B cell (primary cell): ENCODE measurements at places on chromosomes 7 and 10. TPM values are rescaled to one million over a fixed set of nuclear protein-coding genes. Genes with fewer than 3 reads are reported as not detected.

Gene LLCFC1
- total RNA-seq, result not detected in 2 replicates

Gene OR13A1
- 2.3 TPM in 2 replicates for total RNA-seq

Gene OR2A12
- not detected in 2 replicates for total RNA-seq

Gene ASL
- 48.7 and 48.8 TPM in 2 replicates for total RNA-seq
